Esophagus squamous epithelium (tissue), 5 donors: ENCODE measurements at places on chromosomes 16 and 17.

DNA sequence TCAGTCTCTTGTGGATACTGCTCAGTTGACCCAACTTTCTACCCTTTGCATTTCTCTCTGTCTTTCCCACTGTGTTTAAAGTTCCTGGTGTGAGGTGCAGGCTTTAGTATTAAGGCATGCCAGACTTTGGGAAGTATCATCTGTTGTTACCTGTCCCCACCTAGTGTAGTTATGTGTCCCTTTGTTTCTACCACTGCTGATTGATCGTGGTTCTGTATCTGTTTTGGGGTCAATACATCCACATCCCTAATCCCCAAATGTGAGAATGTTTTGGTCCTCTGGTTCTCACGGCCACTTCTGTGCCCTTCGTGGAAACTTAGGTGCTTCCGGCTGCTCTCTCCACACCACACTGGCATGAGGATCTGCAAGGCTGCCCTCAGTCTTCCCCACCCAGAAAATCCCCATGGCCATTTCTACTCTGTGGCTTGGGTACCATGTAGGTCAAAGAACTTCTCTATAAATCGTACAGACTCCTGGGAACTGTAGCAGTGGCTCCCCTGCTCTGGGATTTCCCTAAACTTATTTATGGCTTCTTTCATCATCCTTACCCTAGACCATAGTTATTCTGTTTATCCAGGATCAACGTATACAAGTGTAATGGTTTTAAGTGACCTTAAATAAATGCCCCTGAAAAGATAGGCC, 443.2 kb downstream of the XYLT1 start:
- no peak for DNase-seq

DNA sequence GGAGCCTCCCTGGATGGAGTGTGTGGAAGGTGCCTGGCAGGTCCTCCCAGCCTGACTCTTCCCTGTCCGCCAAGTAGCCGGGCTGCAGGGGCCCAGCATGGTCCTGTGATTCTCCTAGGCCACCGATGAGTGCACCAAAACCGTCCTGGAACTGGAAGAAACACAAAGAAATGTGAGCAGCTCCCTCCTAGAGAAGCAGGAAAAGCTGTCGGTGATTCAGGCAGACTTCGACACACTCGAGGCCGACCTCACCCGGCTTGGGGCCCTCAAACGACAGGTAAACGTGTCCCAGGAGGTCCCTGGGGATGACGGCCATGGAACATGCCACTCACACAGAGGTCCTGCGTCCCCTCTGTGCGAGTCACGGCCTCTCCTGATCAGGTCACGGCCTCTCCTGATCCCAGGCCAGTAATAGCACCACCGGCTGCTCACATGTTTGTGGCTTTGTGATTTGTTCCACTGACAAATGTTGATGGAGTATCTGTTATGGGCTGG, 4.2 kb upstream of the GAA start:
- no peak for DNase-seq

DNA sequence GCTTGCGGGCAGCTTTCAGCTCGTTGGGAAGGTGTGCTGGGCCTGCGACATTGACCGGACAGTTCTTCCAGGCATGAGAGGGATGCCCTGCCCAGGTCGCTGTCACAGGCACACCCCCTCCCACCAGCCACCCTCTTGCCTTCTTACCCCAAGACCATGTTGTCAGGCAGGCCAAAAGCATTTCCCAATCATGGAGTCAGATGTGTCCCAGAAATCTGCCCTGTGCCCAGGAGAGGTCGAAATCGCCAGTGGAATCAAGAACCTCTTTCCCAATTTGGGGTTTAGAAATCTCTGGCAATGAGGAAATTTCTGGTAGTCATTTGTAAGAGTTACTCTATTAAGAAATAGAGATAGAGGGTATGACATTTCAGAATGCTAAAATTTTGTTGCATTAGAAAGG, 177.1 kb downstream of the RAB11FIP4 start:
- DNase-seq, result no peak

- DNase-seq, result no peak
Measured at GRCh38 chr17:41868568-41868967, 3.3 kb upstream of the KLHL11 start.

- no peak for DNase-seq
Measured at GRCh38 chr17:539766-540165, 174.9 kb downstream of the VPS53 start.

DNA sequence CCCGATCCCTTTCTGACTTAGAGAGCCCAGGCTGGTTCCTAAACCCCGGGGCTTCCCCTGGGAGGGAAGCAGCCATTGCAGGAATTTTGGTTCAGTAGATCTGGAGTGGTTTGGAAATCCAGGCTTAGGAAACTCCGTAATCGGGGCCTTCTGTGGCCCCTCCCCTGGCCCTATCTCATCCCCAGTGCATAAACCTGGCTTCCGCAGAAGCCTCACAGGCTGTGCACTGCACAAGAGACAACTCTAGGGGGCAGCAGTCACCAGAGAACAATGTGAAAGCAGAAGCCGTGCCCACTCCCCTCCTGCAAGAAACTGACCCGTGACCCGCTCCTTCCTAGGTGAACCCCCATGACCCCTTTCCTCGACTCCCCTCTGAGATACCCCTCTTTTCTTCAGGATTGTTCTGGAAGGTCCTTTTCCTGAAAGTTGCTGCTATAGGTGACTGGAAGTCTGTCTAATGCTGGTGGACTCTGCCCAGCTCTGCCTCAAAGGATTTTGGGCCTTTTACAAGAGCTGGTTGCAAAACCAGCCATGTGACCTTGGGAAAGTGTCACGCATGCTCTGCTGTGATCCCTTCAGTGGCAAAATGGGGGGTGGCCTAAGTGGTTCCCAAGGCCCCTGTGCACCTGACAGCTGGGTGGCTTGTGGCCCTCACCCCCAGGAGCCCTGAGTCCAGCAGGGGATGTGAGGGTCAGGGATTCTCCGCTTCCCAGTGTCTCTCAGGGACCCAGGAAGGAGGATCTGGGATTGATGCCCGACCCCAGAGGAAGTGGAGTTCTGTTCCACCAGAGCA, 14.4 kb downstream of the GUCY2D start:
- DNase-seq, result no peak

GRCh38 chr17:70158180-70158579, 11.2 kb upstream of the KCNJ2 start:
- DNase-seq, result no peak

DNA sequence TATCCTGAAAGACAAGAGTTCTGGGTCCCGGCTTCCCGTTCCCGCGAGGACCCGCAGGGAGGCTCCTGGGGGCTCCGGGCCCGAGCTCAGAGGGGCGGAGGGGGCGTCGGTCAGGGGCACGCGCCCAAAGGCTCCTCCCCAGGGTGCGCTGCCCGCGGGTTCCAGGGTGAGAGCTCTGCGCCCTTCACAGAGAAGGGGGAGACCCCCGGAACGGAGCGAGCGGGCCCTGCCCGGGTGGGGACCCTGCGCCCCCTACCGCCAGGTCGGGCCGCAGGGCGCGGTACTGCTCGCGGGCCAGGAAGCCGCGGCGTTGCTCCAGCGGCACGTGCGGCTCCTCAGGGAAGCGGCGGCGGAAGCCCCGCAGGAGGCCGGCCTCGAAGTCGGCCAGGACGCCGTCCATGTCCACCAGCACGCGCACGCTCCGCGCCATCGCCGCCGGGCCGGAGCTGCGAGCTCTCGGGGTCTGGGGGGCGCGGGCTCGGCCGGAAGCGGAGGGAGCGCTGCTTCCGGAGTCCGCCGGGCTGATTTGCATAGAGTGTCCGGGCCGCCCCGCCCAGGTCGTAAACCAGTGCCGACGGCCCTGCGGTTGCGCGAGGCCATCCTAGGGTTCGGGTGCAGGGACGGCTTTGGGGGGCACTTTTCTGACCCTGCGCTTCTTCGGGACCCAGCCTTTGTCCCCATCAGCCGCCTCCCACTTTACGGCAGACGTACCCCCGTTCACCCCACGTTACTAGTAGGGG, at the start of gene NT5C:
NT5C (minus strand) TSS at position 465 of the 740 bp plus-strand sequence; CDS start at position 430, 35 bp downstream.
- no peak for DNase-seq

GRCh38 chr17:62796291-62796690, 11.8 kb downstream of the MARCHF10 start:
- DNase-seq, result no peak

GRCh38 chr17:11901931-11902330, 95.3 kb downstream of the ZNF18 start:
- DNase-seq, result no peak

DNA sequence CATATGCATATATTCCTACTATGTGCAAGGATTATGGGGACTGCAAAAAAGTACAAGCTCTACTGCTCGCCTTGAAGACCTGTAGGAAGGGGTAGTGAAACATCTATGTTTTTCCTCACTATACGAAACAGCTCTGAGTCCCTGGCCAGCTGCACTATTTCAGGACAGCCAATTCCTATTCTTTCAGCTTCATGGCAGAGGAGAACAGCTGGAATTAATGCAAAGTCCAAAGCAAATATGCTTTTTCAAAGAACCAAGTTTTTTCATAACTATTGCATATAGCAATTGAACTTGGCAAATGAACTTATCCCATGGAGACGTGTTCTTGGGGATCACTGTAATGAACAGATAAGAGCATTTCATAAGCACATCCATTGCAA, 122.3 kb downstream of the SPACA3 start:
- DNase-seq, result no peak

GRCh38 chr17:13030459-13031300, 12.9 kb upstream of the ELAC2 start:
- no peak for DNase-seq

- no peak for DNase-seq
Measured at GRCh38 chr16:20904507-20905081, 4.0 kb downstream of the LYRM1 start.

- DNase-seq, result no peak
Measured at GRCh38 chr17:80751946-80752581, 207.4 kb downstream of the RPTOR start.

- DNase-seq, result no peak
Measured at GRCh38 chr17:44203731-44204440, 4.2 kb upstream of the ATXN7L3 start.

DNA sequence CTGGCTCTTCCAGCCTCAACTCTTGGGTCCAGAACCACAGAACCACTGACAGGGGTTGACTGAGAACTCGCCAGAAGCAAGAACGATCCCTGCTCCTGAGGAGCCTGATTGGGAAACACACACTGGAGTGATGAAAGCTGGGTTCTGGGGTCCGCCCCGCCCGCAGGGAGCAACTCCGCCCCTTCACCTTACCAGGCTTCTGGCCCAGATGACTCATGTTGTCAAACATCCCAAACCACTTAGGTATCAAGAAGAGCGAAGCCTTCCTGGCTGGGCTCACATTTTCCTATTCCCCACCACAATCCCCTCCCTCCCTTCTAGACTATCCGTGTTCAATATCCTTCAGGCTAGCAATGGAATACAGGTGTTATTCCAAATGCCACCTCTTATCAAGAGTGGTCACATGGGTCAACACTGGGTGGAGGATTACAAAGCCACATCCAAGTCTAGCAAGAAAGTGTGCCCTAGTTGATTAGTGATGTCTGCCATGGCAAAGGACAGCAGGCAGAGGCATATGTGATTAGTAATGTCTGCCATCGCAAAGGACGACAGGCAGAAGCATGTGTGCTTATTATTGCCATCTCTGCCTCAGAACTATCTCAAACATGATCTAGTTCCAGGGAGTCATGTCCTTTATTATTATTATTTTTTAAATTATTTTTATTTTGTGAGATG, 70.5 kb downstream of the TIMM22 start:
- no peak for DNase-seq

- DNase-seq, result no peak
Measured at GRCh38 chr17:79039171-79039570, 15.2 kb downstream of the C1QTNF1 start.

DNA sequence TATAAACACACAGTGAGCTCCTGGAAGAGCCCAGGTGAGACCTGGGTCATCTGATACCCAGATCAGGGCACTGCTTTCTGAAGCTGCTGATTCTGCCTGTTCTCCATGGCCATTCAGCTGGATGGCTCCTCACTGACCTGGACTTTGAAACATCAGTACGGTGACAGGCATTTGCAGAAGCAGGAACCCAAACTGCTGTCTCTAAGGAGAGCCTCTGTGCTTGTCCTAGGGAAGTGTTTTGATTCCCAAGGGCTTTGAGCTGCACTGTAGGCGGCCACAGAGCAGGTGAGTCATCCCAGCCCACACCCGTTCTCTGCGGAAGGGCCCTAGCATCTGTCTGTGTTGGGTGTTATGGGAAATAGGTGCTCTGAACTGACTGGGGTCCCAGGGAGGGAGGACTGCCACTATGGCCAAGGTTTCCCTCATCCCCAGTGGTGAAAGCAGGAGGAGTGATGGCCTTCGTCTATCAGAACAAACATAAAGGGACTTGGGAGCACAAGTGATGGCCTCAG, 60.7 kb upstream of the ADCY9 start:
- no peak for DNase-seq

GRCh38 chr17:81527591-81528383, at the start of gene FSCN2:
Gene FSCN2, plus strand, starts transcription at chr17:81528377. Its CDS starts 155 bp downstream, at chr17:81528532.
- DNase-seq, result no peak

GRCh38 chr17:9941305-9941704, 36.2 kb upstream of the RCVRN start:
- DNase-seq, result no peak

- DNase-seq, result no peak
Measured at GRCh38 chr16:2716948-2717347, 3.1 kb downstream of the PRSS27 start.

- DNase-seq, result no peak
Measured at GRCh38 chr16:50644245-50644644, 36.9 kb downstream of the SNX20 start.

- no peak for DNase-seq
Measured at GRCh38 chr16:28876973-28877654, 1.2 kb upstream of the ATP2A1 start.

DNA sequence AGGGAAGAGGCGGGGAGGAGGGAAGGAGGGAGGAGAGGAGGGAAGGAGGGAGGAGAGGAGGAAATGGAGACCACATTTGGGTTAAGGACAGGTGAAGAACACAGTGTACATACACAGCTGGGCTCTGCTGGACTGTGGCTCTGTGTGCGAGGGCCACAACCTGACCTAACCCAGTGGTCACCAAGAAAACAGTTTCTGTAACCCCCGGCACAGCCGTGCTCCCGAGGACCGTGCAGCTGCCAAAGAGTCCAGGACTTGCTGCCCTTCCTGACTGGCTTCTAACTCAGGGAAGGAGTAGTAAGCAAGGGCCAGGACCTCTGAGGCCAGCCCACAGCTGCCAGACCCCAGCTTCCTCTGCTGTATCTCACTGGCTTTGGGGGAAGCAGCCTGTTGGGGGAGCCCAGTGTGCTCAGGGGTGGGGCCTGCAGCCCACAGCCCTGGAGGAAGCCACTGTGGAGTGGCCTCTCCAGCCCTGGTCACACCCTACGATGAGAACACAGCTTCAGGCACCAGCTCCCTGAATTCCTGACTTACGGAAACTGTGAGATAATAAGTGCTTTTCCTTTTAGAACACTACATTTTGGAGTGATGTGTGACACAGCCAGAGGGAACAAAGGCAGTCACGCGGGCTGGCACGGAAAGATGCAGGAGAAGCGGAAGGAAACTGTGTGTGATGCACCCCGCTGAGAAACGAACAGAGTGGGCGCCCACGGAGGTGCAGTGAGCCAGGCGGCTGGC, 32.3 kb downstream of the SLC7A5 start:
- DNase-seq, result no peak
